ENCODE measurements at places on chromosomes 2 and 18. TPM values are rescaled to one million over a fixed set of nuclear protein-coding genes. Genes with fewer than 3 reads are reported as not detected.

GPBAR1 gene
- total RNA-seq, result 0.11 TPM

CNGA3 gene
- not detected for total RNA-seq

DNA sequence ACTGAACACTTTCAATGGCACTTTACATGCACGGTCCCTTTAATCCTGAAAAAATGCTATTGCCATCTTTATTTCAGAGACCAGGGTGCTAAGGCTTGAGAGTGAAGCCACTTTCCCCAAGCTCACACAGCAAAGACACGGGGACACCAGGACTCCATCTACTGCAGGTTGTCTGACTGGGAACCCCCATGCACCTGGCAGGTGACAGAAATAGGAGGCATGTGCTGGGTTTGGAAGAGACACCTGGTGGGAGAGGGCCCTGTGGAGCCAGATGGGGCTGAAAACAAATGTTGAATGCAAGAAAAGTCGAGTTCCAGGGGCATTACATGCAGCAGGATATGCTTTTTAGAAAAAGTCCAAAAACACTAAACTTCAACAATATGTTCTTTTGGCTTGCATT, 5.2 kb upstream of the EHD3 start:
- DNase-seq, result no peak

- no peak for DNase-seq
Observed at GRCh38 chr2:201517094-201517493, 65.6 kb downstream of the STRADB start.

GRCh38 chr2:145138626-145139025, 618.7 kb upstream of the ZEB2 start:
- DNase-seq, result no peak
